ENCODE measurements at places on chromosomes 6 and 20.
A peak's percentile ranks its signal among the peaks of the same experiment; 100 is the strongest.

DNA sequence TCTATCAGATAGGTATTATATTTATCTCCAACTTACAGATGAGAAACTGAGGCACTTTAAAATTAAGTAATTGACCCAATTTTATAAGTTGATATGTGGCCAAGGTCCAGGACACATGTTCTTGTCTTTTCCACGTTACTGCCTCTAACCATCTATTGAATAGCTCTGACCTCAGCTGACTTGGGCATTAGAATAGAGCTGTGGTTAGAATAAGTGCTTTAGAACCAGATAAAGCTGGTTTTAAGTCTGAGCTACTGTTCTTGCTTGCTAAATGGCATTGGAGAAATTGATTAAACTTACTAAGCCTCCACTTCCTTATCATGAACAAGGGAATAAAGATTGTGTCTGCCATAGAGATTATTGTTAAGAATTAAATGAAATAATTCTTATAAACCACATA is 147.8 kb upstream of the DTNBP1 start:
- DNase-seq = no peak

GRCh38 chr20:36847009-36847709 is 28.8 kb upstream of the TLDC2 start:
- DNase-seq = no peak

DNA sequence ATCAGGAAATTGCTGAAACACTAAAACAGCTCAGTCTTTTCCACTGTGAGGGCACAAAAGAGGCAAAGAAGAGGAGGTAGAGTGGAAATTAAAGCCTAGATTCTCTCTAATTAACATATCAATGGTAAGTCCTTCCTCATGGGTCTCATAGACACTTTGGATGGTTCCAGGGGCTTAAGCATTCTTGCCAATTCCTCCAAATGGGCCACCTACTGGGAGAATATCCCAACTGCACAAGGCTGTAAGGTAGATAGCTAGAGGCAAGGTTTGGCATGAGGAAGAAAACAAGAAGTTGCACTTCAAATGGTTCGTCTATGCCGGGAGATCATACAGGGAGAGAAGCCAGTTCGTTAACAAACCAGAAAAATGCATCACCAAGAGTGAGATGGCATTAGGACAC is 107.6 kb upstream of the KHDRBS2 start:
- DNase-seq = no peak

DNA sequence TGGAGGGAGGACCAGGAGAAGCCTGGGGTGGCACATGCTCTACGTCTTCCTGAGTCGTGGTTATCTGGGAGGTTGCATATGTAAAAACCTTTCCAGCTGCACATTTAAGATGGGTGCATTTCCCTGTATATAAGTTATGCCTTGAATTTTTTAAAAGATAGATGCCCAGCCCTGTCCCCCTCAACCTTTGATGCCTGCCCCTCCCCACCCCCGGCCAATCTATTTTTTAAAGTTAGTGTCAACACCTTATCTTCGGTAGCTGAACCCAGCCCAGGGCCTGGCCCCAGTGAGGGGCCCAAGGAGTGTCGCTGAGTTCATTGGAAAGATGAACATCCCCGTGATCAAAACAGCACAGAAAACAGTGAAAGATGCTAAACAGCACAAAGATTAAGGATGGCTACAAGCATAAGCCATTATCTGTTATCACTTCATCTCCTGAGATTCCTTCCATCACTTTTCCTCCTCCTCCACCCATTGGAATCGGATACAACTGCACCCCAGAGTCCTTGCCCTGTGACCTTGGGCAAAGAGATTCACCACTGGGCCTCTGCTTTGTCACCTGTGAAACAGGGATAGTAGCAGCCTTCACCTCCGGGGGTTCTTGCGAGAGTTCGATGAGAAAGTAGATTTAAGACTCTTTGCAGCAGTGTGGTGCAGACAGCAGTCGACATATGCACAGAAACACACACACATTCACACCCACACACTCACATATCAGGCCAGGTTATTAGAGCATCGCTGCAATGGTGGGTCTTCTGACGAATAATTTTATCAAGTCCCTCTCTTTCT is 47.5 kb downstream of the SIRPA start:
- DNase-seq = no peak

GRCh38 chr6:160394654-160395035 is 46.5 kb downstream of the SLC22A3 start:
- no peak for DNase-seq

DNA sequence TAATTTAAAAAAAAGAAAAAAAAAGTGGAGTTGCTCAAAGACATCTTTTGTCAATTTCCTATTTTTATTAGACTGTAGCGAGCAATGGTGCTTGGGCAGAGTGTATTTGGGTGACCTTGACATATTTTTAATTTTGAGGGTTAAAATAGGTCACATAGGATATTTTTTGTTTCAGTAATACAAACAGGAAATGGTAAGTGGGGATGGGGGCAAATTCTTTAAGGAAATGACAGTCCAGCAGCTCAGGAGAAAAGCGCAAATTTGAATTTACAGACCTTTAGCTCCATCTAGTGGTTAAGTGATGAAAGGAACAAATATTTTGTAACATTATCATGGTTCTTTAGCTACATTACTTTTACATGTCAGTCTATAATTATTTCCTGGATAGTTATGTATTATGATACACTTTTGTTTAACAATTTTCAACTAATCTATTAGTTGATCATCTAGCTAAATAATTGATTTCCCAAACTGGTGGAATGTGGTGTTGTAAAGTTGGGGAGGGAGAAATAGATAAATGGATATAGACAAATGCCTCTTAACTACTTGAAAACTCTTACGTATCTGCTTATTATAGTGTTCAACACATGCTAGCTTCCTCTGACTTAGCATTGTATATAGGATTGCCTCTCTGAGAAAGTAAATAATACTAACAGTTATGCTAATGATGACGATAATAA is 10.0 kb downstream of the CITED2 start:
- no peak for DNase-seq

- DNase-seq = no peak
Measured at GRCh38 chr20:1950836-1951235, 43.0 kb downstream of the PDYN start.

GRCh38 chr20:58665606-58666005 is 14.5 kb downstream of the STX16 start:
- no peak for DNase-seq

DNA sequence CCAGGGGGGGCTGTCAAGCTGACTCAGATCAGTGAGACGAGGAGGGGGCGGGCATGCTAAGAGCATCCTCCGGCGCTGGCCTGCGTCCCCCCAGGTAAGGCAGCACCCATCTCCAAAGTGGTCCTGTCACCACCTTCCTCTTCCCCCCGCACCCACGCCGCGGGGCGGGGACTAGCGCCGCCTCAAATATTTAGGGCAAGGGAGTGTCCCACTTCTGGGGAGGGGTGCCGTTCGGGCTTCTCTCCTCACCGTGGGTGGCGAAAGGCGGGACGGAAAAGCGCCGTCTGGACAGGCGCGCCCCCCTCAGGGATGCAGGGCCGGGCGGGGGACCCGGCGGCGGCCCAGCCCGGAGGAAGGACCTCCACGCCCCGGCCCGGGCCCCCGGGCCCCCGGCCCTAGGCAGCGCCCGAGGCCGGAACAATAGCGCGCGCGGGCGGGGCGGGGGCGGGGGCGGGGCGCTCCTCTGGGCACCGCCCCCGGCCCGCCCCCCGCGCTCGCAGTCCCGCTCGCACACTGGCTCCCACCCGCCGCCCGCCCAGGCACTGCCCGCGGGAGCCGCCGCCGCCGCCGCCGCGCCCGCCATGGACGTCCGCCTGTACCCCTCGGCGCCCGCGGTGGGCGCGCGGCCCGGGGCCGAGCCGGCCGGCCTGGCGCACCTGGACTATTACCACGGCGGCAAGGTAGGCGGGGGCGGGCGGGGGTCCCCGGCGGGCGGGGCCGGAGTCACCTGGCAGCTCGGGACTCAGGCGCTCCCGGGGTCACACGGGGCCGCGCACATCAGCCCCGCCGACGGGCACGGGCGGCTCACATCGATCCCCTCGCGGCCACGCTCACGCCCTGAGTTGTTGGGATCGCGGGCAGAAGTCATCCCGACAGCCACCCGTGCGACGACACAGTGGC is at the start of gene TOX2:
Gene TOX2 (plus strand): TSS at position 542 of the 900 bp plus-strand sequence. CDS start 40 bp downstream, at position 582.
- DNase-seq = no peak

- no peak for DNase-seq
Measured at GRCh38 chr6:35096129-35096862, 44.8 kb downstream of the TCP11 start.

GRCh38 chr6:53623497-53623896 is 42.1 kb downstream of the KLHL31 start:
- no peak for DNase-seq

DNA sequence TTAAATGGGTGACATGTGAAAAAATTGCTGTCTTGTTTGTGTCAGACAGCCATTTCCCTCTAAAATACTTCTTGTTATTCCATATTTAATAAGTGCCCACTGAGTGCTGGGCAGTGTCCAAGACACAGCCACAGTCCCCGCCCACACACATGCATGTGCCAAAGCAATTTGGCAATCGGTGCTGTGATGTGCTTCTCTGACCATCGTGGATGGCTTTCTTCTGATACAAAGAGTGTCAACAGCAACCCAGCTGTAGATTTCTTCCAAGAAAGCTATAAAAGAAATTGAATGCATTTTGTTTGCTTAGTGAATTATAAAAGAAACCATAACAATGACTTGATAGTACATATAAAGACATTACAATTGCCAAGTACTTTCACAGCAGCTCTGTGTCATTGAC is 140.5 kb upstream of the ATXN1 start:
- DNase-seq = peak; percentile 51

GRCh38 chr20:62523473-62524203 is 47.8 kb upstream of the GATA5 start:
- DNase-seq = no peak

Data from omental fat pad (tissue), 4 donors.